ENCODE measurements at places on chromosomes 5 and 9.

GRCh38 chr5:84715686-84716085 lies 331.0 kb upstream of the EDIL3 start:
- peak; percentile 28 for DNase-seq

GRCh38 chr5:58794875-58795274 lies 212.0 kb downstream of the RAB3C start:
- no peak for DNase-seq

DNA sequence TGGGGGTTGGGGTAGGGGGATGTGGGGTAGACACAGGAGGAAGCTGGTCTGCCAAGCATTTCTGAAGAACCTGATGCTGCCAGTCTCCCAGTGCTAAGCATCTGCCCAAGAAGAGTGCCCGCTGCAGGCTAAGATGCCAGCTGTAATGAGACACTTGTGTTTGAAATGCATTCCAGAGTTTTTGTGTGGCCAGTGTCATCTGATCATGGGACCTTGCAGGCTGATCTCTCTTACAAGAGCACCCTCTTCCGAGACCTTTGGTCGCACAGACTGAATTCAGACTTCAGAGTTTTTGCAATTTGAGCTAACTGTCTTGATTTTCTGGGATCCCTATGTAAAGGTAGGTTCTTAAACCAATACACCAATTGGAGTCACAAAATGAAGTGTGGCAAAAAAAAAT lies 58.1 kb downstream of the DENND1A start:
- DNase-seq, result no peak

- no peak for DNase-seq
Measured at GRCh38 chr5:97629276-97629675, 446.2 kb upstream of the RIOK2 start.

DNA sequence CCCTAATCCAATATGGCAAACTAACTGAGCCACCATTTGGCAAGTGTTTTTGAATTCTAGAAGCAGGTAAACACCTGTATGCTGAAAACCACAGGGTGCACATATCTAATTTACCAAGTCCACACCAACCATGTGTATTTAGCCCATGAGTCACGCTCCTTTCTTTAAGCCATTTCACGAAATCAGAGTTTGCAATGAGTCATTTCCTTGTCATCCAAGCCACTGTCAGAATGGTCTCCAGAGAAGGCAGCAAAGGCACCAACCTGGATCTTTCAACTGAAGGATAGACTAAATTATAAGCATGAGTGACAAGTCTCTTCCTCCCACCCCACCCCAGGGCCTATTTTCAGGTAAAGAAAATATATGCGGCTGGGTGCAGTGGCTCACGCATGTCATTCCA lies 110.0 kb downstream of the PAX5 start:
- peak; percentile 96 for DNase-seq

GRCh38 chr5:80725446-80725845 lies 70.7 kb upstream of the DHFR start:
- DNase-seq, result no peak

DNA sequence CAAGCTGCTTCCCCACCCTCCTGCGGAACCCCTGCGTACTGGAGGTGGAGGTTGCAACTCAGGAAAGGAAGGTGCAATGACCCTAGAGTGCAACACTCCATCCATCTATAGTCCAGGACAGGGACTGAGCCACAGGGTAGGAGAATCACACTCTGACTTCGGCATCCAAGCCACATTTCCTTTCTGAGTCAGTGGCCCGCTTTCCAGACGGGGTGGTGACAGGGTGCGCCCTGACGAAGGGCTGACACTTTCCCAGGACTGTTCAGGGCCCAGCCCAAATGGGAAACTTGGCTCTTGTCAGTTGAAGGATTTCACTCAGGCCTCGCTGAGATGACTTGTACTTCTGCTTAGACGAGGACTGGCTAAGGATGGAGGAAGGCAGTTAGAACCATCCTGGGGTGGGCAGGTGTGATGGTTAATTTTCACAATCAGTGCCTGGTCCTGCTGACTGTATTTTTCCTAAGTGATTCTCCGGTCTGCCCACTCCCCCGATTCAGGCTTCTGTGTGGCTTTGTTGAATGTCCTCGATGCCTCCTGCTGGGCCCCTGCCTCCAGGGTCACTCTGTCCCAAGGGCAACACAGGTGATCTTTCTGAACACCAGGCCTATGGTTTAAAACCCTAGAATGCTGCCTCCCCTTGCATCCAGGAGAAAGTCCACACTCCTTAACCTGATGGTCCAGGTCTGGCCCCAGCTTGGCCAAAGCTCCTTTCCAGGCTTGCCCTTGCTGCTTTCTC lies 228.1 kb downstream of the FSTL4 start:
- DNase-seq, result no peak

GRCh38 chr9:70466976-70467561 lies 52.6 kb upstream of the KLF9 start:
- peak; percentile 15 for DNase-seq

DNA sequence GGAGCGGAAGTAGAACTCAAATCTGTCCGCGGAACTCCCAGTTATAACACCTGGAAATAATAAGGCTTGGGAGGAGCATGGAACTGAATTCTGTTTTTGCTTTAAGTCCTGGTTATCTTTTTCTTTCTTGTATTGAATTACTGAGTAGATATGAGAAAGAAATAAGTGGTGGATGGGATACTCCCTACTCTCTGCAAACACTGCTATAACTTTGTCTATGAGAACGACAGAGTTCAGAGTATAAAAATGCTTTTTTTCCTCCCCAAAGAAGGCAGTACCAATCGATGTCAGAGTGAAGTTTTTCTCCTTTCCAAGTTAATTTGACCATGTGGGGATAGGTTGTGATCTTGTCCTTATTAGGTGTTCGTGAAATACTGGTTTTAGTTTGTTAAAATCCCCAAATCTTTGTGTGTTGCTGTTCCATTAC lies 1.2 kb downstream of the RIC1 start:
- DNase-seq, result peak; percentile 29

GRCh38 chr5:168874713-168875380 lies 295.7 kb upstream of the PANK3 start:
- peak; percentile 14 for DNase-seq

- no peak for DNase-seq
Measured at GRCh38 chr9:112175796-112176315, 759 bp upstream of the SUSD1 start.

DNA sequence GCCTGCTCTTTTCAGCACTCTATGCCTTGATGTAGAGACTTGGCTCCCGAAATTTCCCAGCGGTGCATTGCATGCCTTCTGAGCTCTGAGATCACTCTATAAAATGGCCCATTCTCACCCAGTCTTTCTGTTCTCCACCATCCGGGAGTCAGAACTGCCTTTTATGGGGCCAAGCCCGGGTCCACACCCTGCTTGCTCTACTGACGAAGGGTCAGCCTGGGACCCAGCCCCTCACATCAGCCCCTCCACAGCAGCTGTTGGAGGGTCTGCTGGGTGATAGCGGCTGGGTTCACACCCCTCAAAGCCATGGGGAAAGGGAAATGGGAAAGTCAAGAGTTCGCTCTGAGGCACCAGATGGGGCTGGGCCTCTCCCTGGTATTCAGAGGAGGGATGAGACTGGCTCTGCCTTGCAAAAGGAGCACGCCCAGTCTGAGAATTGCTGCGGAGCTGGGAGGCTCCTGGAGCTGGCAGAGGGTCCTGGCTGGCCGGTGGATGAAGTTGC lies 66.0 kb upstream of the ORM1 start:
- DNase-seq, result no peak

DNA sequence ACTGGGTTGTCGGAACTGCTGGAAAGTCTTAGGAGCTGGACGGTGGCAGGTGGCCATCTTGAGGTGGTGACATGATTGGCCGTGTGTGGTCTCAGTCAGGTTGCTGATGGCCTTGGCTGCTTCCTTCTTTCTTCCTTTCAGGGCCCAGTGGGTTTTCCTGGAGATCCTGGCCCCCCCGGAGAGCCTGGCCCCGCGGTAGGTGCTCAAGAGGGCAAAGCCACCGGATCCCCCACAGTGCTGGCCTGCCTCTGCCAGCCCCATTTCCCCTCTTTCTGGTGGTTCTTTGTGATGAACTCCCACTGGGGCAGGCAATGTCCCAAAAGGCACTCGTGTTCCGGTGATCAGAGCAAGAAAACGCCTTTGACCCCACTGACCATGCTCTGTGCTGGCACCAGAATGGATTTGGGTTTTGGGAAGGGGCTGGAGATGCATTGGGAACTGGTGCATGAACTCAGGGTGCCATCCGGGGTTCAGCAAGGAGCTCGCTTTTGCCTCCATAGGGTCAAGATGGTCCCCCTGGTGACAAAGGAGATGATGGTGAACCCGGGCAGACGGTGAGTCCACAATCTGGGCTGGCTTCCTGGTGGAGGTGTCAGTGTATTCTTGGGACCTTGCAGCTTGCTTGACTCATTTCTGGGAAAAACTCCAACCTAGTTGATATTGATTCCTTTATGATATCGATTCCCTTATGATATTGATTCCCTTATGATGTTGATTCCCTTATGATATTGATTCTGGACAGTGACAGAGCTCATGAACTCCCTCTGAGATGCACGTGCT lies 65.0 kb upstream of the FCN2 start:
- DNase-seq, result no peak

DNA sequence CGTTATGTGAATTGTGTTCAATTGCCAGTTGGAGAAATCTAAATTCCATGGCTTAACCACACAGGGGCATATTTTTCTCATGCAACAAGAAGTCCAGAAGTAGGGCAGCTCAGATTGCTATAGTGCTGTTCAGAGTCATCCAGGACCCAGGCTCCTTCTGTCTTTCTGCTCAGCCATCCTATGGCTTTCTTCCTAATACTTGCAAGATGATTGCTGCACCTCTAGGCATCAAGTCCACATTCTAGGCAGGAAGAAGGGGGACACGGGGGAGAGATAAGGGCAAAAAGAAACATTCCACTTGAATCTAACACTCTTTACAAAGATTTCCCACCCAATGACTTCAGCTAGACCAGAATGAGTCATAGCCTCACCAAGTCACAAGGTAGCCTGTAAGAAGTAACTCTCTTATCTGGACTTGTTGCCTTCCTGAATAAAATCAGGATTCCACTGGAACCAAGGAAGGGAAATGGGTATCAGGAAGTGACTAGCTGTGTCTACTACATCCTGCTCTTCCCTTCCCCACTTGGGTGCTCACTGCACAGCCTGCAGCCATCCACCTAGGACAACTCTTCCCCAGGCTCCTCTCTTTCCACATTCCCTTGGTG lies 5.3 kb downstream of the ERAP2 start:
- DNase-seq, result peak; percentile 50

- no peak for DNase-seq
Measured at GRCh38 chr9:70404261-70404660, 10.2 kb downstream of the KLF9 start.

GRCh38 chr5:143308731-143309130 lies 94.8 kb downstream of the NR3C1 start:
- DNase-seq, result no peak

GRCh38 chr5:107574287-107574686 lies 96.5 kb downstream of the EFNA5 start:
- no peak for DNase-seq

GRCh38 chr5:139148986-139149385 lies 49.2 kb downstream of the SIL1 start:
- DNase-seq, result no peak

DNA sequence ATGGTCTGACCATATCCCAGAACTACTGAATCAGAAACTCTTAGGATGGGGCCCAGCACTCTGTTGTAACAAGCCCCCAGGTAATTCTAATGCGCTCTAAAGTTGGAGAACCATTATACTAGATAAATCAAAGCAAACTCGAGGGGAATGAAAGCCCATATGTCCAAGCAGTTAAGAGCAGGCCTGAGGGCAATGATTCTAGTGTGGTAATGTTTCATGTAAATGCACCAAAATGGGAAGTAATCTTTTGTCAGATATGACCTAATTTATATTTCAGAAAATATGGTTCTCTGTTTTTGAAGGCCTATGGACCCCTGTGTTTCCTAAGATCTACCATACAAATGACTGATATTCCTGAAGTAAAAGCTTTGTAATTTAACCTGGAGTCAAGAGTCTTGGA lies 108.0 kb upstream of the PTGER4 start:
- DNase-seq, result no peak

GRCh38 chr9:131391020-131391419 lies 2.9 kb upstream of the PRRC2B start:
- no peak for DNase-seq

DNA sequence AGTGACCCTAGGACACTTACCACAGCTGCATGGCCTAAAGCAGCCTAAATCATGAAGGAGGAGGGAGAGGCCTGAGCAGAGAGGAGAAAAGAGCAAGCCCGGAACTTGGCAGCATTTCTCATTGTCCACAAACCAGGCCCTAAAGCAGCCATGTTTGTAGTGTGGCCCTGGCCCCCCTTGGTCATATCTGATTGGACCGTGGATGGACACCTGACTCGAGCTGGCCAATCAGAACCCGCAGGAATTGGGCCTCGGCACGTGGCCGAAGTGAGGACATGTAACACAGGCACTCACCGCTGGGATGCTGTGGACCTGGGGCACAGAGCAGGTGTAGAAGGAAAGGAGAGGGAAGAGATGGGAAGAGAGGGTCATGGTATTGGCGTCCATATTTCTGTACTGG lies 56.9 kb downstream of the ASS1 start:
- no peak for DNase-seq

GRCh38 chr9:1434052-1434767 lies 384.1 kb downstream of the DMRT2 start:
- peak; percentile 31 for DNase-seq

DNA sequence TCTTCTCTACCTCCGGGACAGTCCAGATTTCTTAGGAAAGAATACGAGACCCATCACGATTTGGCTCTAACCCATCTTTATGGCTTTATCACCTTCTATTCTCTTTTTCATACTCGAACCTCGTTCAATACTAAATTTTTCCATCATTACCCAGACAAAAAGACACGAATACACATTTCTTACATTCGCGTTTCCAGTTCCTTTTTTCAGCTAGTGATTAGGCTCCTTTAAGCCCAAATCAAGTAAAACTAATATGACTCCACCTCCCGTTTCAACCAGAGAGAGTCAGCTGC lies 506 bp downstream of the ZBTB6 start:
- no peak for DNase-seq

DNA sequence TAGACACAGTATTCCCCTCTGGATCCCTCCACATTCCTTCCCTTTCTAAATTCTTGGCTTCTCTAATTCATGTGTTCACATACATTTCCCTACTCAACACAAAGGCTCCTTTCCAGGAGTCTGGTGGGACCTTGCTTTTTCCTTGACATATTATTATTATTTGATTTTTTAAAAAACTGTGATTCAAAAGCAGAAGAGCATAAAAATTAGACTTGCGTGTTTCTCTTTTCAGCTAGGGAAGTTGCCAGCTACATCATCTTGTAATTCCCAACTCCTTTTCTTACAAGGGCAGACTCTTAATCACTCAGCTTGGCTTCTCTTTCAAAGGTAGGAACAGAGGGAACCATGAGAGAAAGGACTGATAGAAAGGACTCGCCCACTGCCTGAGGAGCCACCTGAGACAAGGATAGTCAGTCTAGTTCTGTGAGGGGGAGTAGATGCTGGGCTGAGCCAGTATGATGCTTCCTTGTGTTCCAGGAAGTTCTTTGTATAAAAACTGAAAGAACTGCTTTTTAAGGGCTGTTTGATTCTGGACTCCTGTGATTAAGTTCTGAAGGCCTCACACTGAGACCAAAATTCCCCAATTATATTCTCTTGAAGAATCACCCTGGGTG lies 51.0 kb upstream of the DPYSL3 start:
- no peak for DNase-seq

GRCh38 chr5:57185313-57185712 lies 11.5 kb downstream of the GPBP1 start:
- no peak for DNase-seq

Measured in PC-3 (cell line).